Thyroid gland (tissue), 4 donors: ENCODE measurements at places on chromosomes 1 and 21. TPM values are rescaled to one million over a fixed set of nuclear protein-coding genes. Genes with fewer than 3 reads are reported as not detected.
A peak's percentile ranks its signal among the peaks of the same experiment; 100 is the strongest.

DNA sequence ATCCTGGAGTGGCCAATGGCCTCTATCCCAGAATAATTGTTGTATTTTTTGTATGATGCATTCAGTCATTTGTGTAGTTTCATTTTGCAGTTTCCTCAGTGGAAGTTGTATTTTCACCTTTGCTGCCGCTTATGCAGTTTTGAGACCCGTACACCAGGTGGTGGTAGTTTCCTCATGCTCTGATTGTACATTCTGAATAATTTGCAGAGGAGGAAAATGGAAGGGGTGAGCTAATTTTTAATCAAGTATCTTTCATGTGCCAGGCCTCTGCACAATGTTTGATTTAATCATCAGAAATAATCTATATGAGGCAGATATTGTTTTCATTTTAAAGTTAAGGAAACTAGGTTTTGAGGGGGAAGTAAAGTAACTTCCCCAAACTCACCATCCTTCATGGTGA lies 29.5 kb downstream of the HLX start:
- no peak overlapping the region for H3K4me3 ChIP-seq
- H3K4me1 ChIP-seq: no peaks in the 10 kb centered on the region
- no peaks in the 10 kb centered on the region for H3K27me3 ChIP-seq
- H3K27ac ChIP-seq: no peak overlapping the region

DNA sequence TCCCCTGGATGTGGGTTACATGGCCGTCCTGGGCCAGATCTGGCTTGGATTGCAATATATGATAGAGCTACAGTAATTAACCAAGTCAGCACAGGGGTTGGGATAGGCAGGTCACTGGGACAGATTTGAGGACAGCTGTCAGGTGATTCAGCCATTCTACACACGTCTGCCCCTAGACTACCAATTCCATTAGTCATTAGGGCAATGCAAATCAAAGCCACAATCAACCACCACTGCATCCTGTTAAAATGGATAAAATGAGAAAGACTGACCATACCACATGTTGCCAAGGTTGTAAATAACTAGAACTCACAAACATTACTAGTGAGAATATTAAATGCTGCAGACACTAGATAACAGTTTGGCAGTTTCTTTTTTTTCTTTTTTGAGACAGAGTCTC lies 16.0 kb downstream of the C21orf58 start:
- H3K36me3 ChIP-seq: no peaks in the 10 kb centered on the region
- H3K4me1 ChIP-seq: no peaks in the 10 kb centered on the region
- DNase-seq: no peak

- no peak for DNase-seq
- no peak overlapping the region for H3K4me3 ChIP-seq
- no peaks in the 10 kb centered on the region for H3K4me1 ChIP-seq
- H3K36me3 ChIP-seq: peaks cover under 1% of the 10 kb centered on the region
- no peak overlapping the region for H3K27ac ChIP-seq
- H3K27me3 ChIP-seq: no peaks in the 10 kb centered on the region
Measured at GRCh38 chr1:100217834-100218233, 31.8 kb downstream of the DBT start.

GRCh38 chr21:45071078-45071873 lies 3.1 kb upstream of the ADARB1 start:
- H3K4me1 ChIP-seq: peaks cover 9% of the 10 kb centered on the region
- H3K36me3 ChIP-seq: no peaks in the 10 kb centered on the region
- no peak for DNase-seq
- H3K27me3 ChIP-seq: no peaks in the 10 kb centered on the region
- H3K27ac ChIP-seq: no peak overlapping the region

DNA sequence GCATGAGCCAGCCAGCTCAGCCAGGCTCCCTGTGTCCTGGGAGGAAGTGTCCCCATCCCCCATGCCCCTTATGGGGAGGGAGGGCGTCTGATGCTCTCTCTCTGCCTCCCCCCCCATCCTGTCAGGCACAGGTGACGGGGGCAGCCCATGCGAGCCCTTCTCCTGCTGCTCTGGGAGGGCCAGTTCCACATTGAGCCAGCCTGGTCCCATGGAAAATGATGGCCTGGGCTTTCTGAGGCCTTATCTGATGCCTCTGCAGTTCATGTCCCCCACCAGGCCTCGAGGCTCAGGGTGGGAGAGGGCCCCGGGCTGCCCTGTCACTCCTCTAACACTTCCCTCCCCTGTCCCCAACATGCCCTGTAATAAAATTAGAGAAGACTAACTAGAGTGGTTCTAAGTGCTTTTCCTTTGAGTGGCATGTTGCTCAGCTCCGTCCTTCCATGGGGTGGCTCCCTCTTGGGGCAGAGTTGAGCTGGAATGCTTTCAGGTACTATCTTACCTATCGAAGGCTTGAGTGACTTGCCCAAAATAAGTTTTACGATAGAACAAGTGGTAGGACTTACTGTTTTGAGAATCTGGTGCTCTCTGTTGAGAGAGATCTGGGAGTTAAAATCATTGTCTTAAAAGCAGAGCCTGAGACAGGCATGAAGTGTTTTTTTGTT lies 1.8 kb upstream of the MTFR1L start:
- H3K27me3 ChIP-seq: no peaks in the 10 kb centered on the region
- H3K4me3 ChIP-seq: no peak overlapping the region
- DNase-seq: peak; percentile 59

The GBP6 gene
- total RNA-seq: 0.89 TPM

DNA sequence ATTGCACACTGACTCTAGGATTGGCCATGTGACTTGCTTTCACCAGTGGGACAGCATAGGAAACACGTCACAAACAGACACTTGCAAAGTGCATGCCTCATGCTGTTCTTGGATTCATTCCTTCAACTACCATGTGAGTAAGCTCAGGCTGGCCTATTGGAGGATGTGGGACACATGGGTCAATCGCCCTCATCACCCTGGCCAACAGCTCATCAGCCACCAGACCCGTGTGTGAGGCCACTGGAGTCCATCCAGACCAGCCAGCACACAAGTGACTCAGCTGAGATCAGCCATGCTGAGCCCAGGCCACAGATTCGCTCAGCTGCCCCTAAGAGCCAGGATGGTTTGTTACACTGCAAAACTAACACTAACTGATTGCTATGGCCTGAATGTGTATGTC lies 216.1 kb upstream of the GRIK3 start:
- no peak for DNase-seq
- no peaks in the 10 kb centered on the region for H3K4me1 ChIP-seq
- H3K27ac ChIP-seq: no peak overlapping the region
- H3K27me3 ChIP-seq: no peaks in the 10 kb centered on the region
- no peak overlapping the region for H3K4me3 ChIP-seq

DNA sequence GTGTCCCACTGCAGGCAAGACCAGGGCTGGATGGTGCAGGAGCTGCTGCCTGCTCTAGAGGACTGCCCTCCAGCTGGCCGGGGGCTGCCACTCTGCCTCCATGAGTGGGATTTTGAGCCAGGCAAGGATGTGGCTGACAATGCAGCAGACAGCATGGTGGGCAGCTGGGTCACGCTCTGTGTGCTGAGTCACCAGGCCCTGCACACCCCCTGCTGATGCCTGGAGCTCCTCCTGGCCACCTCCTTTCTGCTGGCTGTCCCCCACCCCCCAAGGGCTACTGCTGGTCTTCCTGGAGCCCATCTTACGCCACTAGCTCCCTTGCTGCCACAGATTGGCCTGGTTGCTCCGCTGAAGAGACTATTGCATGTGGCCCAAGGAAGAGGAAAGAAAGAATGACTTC lies 3.9 kb upstream of the ZSCAN20 start:
- no peaks in the 10 kb centered on the region for H3K36me3 ChIP-seq
- peaks cover 11% of the 10 kb centered on the region for H3K4me1 ChIP-seq
- no peaks in the 10 kb centered on the region for H3K27me3 ChIP-seq
- H3K4me3 ChIP-seq: no peak overlapping the region

The NLRP3 gene
- 0.56 TPM for total RNA-seq

DNA sequence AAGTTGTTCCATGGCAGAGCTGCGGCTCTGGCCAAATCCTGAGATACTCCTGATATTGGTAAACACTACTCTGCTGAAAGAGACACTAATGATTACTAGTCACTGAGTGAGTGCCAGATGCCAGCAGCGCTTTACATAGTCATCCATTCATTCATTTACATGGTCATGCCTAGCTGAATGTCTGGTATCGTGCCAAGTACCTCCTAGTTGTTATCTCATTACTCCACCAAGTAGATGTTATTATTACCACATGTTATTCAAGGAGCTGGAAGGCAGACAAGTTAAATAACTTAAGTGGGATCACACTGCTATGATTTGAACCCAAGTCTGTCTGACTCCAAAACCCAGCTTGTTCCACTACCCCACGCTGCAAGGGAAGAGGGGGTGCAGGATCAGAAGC lies 4.7 kb downstream of the OLFML2B start:
- no peaks in the 10 kb centered on the region for H3K27me3 ChIP-seq
- H3K36me3 ChIP-seq: no peaks in the 10 kb centered on the region
- DNase-seq: no peak
- H3K4me1 ChIP-seq: no peaks in the 10 kb centered on the region
- H3K27ac ChIP-seq: no peak overlapping the region
- no peak overlapping the region for H3K4me3 ChIP-seq

The BRDT gene
- not detected for total RNA-seq

The GFI1 gene
- 0.45 TPM for total RNA-seq

The ACTA1 gene
- not detected for total RNA-seq

DNA sequence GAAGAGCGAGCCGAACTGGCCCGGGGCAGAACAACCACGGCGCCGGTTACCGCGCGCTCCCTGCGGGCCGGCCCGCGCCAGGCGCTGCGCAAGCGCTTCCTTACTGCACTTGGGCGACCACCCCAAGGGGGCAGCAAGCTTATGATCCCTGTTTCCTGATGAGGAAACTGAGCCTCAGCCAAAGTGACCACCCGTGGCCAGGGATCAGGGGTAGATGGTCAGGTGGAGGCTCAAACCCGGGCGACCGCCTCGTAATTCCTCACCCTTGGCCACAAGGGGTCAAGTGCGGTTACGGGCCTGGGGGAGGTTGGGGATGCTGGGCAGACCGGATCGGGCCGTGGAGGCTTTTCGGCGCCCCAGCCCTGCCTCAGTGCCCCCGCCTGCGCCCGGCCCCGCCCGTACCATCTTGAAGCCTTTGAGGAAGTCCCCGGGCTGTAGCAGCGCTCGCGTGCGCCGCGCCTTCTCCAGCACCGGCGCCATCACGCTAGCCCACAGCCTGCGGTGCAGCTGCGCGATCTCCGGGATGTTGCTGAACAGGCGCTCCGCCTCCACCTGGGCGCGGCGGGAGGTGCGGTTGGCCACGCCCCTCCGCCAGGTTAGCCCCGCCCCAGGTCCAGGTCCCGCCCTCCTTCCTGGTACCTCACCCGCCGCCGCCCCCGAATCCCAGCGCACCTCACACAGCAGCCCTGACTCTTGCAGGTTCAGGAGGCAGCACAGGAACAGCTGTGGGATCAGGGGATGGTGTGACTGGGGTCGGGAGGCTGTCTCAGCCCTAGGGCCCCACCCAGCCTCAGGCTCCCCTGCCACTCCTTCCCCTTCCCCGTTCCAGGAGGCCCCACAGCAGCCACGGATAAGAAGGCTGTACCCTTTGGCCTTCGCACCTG lies 5.4 kb upstream of the TNFRSF25 start:
- H3K4me1 ChIP-seq: no peaks in the 10 kb centered on the region
- no peak overlapping the region for H3K4me3 ChIP-seq
- no peaks in the 10 kb centered on the region for H3K27me3 ChIP-seq
- H3K27ac ChIP-seq: no peak overlapping the region
- H3K36me3 ChIP-seq: no peaks in the 10 kb centered on the region
- no peak for DNase-seq

The MAP3K21 gene
- total RNA-seq: 8.7 TPM

- no peaks in the 10 kb centered on the region for H3K4me1 ChIP-seq
- no peak for DNase-seq
- H3K27ac ChIP-seq: no peak overlapping the region
- H3K4me3 ChIP-seq: no peak overlapping the region
Measured at GRCh38 chr1:161265305-161265704, 6.8 kb downstream of the PCP4L1 start.

GRCh38 chr21:45288441-45288841 lies 746 bp upstream of the POFUT2 start:
- H3K36me3 ChIP-seq: peaks cover 22% of the 10 kb centered on the region
- no peak for DNase-seq
- H3K4me3 ChIP-seq: peak overlapping the region; percentile 45

GRCh38 chr1:20584890-20585289 lies 4.0 kb upstream of the CDA start:
- DNase-seq: peak; percentile 10
- no peak overlapping the region for H3K27ac ChIP-seq
- no peaks in the 10 kb centered on the region for H3K4me1 ChIP-seq
- H3K27me3 ChIP-seq: no peaks in the 10 kb centered on the region
- H3K36me3 ChIP-seq: no peaks in the 10 kb centered on the region

DNA sequence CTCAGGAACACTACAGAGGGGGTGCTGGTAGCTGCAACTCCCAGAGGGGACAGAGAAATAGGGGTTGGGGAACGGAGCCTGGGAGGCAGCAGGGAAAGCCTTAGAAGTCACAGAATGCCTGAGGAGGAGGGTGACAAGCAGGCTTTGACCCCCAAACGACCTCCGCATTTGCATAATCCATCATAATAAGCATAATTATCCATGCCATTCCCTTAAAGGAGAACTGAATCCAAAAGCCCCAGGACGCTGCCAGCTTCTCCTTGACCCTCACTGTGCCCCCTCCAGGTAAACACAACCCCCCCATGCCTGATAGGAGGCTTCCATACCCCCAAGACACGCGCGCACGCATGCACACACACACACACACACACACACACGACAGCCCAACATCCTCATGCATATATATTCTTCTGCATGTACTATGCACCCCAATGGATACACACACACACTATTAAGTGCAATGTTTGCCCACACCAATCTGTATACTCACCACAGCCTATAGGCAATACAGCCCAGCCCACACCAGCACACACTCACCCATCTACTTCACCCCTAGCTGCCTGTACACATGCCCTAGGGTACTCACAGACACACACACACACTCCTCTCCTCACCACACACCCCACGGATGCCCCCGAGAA lies 27.8 kb downstream of the SDC3 start:
- no peak overlapping the region for H3K4me3 ChIP-seq
- H3K27ac ChIP-seq: no peak overlapping the region
- no peaks in the 10 kb centered on the region for H3K27me3 ChIP-seq
- no peaks in the 10 kb centered on the region for H3K4me1 ChIP-seq

DNA sequence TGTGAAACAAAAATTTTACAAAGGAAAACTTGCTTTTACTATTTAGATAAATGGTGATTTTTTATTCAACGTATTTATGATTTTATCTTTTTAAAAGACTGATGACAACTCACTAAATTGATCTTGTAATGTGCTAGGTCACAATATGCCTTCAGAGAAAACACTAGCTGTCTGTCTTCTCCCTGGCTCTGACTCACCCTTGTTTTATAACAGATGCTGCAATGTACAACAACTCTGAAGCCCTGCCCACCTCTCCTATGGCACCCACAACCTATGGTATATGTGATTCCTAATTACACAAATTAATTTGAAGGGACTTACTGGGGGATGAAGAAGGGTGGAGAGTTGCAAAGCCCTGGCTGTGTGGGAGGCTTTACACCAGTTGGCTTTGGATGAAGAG lies 24.7 kb upstream of the HSD17B7 start:
- H3K4me1 ChIP-seq: no peaks in the 10 kb centered on the region
- DNase-seq: no peak
- no peaks in the 10 kb centered on the region for H3K36me3 ChIP-seq
- no peak overlapping the region for H3K27ac ChIP-seq
